ENCODE measurements at places on chromosomes 7 and 10. TPM values are rescaled to one million over a fixed set of nuclear protein-coding genes. Genes with fewer than 3 reads are reported as not detected.

Gene GAD2
- total RNA-seq, result not detected

- no peak for DNase-seq
Observed at GRCh38 chr10:7407368-7408290, 3.2 kb downstream of the SFMBT2 start.

DNA sequence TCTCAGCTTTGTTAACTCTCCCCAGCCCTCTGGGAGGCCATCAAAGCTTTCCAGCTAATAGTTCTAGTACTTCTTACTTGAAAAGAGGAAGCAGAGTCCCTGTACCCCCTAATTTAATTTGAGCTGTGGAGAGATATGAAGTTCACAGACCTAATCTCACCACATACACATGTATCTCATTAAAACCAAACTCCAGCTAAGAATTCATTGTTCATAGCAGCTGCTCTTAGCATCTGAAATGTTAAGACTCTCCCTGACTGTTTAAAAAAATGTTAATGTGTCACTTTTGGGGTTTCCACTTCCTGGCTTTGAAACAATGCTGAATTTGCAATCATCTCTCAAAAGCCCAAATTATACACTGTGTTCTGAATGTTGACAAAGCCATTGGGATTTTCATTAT is 16.2 kb upstream of the MRC1 start:
- DNase-seq, result no peak

GRCh38 chr7:115125750-115126149 is 203.9 kb downstream of the MDFIC start:
- DNase-seq, result no peak

- DNase-seq, result no peak
Observed at GRCh38 chr10:4213441-4213840, 428.4 kb upstream of the KLF6 start.

DNA sequence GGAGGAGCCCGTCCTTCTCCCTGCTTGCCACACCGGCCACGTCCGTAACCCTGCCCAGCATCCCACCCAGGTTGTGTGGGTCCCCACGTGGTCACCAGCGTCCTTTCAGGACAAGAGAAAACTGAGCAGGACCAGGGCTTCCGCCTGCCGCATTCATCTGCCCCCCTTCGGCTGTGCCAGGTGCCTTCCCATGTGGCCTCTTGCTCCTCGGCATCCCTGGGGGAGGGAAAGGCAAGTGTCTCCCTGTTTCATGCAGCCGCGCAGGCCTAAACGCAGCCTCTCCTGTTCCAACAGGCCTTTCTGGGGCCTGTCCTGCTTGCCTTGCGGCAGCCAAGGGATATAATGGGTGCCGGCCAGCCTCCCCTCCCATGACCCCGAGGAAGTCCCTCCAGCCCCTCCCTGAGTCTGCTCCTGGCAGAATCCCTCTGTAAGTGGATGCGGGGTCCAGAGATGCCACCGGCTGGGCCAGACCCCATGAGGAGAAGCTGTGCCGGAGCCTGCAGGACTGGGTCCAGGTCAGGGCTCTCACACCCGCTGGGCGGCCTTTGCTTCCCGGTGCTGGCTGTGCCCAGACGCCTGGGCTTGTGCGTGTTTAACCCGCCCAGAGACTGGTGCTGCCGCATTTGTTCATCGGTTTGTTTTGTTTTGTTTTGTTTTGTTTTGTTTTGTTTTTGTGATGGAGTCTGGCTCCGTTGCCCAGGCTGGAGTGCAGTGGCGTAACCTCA is 23.1 kb downstream of the SHH start:
- DNase-seq, result no peak

GRCh38 chr7:142670511-142670910 is 78.8 kb upstream of the PRSS1 start:
- no peak for DNase-seq

GRCh38 chr7:150620617-150621371 is 11.4 kb downstream of the GIMAP6 start:
- no peak for DNase-seq

DNA sequence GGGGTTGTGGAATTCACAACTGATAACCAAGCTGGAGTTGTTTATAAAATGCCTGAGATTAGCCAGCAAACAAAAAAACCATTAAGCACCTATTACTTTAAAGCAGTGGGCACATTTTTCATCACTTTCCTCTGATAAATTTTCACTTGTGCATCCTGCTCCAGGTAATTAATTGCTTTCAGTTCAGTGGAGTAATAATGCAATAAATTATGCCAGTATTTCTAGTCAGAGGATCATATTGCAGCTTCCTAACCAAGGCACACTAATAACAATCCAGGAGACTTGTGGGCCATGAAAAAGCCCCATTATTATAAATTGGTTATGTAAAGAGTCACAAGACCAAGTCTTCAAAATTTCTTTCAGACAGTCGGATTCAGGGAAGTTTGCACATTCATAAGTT is 193.2 kb downstream of the LRMDA start:
- DNase-seq, result no peak

GRCh38 chr10:71661060-71661622 is 58.4 kb downstream of the C10orf105 start:
- no peak for DNase-seq

GRCh38 chr10:113161066-113161465 is 211.0 kb downstream of the TCF7L2 start:
- no peak for DNase-seq

DNA sequence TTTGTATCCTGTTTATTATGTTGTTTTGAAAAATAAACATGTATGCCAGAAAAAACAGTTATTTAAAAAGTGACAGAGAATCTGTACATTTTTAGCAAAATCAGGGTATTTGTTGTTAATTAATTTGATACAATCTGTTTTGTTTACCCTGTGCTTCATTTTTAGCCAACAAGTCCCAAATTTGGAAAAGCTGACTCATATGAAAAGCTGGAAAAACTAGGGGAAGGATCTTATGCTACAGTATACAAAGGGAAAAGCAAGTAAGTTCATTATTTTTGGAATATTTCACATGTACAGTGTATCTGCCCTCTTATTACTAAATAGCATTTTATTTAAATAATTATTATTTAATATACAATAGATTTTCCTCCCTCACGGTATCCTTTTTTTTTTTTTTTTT is 151.4 kb downstream of the CDK14 start:
- no peak for DNase-seq

DNA sequence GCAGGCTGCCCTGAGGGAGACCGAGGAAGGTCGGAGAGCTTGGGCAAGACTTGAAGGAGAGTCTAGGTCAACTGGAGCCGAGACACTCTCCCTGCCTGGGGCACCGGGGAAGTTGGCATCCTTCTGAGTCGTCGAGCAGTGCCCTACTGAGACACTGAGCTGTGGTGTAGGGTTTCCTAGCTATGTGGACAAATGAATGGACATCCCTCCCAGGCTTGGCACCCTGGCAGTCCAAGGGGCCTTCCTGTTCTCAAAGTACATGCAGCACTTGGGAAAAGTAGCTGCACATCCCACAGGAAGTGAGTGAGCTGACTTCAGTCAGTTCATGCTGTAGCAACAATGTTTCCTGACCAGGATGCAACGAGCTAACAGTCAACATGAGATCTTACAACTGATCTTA is 57.2 kb upstream of the INPP5A start:
- no peak for DNase-seq

DNA sequence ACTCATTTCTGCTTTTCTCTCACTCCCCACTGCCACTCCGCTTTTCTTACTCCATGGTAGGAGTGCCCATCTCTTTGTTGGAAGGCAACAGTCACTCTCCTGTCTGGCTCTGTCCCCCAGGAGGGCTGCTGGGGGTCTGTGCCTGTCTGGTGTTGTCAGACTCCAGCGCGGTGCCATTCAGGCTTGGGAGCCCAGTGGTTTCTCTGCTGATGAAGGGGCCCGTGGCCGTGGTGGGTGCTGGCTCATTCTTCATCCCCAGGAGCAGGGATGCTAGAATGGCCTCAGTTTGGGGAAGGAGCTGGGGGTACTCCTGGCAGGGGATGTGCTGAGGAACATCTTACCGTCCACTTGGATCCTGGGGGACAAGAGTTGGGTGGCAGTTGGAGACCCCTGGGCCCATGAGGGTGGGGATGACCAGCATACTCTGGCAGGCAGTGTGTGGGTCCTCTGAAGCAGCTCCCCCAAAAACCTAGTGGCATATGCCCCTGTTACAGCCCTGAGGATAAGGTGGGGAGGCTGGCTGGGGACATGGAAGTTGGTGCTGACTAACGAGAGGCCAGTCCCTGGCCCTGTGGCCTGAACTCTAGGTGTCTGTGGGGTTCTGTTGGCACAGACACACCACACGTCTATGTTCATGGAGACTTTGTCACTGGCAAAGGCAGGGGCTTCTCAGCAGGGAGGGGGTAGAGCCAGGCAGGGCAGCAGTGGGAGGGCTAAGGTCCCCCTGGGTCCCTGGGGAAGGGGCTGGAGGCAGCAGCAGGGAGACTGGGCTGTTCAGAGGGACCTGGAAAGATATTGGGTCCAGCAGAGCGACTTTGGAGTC is 102.8 kb upstream of the RET start:
- DNase-seq, result no peak
